ENCODE measurements at places on chromosomes 13 and 19.

DNA sequence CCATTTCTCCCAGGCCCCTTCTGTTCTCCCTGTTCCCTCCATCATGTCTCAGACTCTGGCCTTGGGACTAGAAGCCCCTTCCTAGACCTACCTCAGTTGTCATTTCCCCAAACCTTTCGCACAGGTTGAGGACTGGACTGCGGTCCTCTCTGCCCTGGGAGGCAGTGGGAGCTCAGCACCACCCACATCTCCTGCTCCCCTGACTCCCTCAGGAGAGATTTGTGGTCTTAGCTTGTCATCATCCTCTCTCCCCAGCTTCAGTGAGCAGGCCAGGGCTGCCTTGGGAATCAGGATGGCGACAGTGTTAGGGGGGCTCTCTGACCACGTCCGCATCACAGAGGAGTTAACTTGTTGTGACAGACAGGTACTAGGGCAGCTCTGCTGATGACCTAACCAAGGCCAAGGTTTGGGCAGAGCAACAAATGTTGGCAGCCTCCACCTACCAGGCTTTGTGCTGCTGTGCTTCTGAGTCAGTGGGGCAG lies 25.6 kb upstream of the RNF17 start:
- DNase-seq: no peak

DNA sequence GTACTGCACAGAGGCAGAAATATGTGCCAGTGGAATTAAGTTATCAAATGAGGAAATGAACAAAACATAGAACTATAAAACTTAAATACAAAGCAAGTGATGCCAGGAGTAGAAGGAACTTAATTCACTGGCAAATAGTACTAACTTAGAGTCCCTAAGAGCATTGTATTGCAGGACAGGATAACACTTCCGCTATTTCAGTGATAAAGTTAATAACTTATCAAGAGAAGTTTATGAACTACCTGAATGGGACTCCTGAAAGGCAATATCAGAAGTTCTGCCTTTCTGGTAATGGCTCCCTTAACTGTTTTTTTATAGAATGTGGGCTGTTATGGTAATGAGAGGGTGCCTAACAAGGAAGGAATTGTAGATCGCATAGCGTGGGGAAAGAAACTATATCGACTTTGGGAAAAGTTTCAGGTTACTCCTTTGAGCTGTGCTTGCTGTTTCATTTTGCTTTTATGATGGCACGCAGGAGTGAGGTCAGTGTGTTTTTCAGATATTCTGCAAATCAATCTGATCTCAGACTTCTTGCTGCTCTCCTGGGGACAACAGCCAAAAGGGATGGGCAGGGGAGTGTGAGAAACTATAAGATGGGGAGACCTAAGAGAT lies 95.3 kb upstream of the MLNR start:
- no peak for DNase-seq

DNA sequence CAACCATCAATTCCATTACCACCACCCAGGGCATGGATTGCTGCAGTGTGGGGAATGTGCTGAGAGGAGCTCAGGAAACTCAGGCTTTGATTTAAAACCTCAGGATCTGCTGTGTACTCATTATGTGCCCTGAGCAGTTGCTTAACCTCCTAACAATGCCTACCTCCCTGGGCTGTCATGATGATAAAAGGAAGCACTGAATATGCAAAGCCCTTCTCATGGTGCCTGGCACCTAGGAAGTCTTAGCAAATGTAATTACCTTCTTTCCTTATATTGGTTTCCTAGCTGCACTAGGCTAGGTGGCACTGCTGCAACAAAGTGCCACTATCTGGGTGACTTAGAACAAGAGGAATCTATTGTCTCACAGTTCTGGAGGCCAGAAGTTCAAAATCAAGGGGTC lies 62.2 kb downstream of the KCTD12 start:
- DNase-seq: peak; percentile 25

- no peak for DNase-seq
Observed at GRCh38 chr13:74452176-74452575, 318.0 kb upstream of the KLF12 start.

DNA sequence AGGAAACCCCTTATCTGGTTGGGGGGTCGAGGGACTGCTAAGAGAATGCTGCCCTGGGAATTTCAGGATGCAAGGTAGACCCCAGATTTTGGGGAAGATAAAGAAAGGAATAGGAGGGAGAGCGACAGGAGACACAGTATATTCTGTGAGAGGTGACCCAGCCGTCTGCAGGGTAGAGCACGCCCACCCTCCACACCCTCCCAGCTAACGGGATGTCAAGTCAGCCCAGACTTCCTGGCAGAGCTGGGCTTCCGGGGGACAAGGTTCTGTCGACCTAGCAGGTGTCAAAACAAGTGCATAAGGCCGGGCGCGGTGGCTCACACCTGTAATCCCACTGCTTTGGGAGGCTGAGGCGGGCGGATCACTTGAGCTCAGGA lies 695 bp upstream of the PRR36 start:
- DNase-seq: no peak

DNA sequence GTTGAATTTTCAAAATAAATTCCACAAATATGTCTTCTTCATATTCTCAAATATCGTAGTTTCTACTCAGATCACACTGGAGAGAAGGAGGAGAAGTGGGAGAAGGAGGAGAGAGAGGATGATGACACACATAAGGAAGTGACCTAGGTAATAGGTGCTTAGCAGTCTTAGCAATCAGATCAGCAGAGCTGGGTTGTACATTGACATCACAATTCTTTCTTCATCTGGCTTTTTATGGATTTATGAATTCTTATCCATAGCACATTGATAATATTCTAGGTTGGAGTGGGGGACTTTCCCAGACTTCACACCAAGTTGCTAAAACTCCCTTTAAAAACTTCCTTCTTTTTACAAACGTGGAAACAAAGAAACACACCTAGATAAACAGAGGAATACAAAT lies 86.9 kb downstream of the FGF9 start:
- no peak for DNase-seq

DNA sequence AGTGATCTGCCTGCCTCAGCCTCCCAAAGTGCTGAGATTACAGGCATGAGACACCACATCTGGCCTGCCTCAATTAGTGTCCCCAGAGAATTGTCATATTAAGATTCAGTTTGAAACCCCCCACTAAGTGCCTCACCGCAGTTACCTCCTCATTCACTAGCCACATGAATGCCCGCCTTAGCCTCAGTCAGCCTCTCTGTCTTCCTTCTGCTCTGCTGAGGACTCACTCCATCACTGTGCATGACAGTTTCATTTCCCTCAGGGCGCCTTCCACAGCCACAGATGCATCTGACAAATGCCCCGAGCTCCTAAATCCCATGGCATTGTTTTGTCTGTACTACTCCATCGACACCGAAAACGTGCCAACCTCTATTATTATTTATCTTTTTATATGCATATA lies 23.3 kb downstream of the MIPEP start:
- DNase-seq: no peak

GRCh38 chr13:105365831-105366230 lies 1169.6 kb downstream of the EFNB2 start:
- DNase-seq: no peak

DNA sequence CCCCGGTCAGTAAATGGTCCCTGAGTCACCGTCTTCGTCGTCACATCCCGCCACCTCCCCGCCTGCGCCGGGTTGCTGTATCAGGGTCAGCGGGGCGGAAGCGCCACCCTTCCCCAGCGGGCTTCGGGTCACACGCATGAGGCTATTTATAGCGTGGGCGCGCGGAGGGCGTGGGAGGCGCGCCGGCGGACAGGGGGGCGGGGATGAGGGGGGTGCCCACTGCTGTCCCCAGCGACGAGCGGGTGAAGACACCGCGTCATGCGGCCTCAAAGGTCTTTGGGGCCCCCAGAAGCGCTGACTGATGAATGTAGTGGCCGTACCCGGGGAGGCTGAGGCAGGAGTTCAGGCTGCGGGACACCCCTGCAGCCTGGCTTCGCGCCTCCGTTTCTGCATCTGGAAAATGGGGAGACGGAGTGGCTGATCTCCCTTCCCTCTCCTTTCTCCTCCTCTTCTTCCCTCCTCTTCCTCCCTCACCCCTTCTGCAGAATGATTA lies 7.9 kb downstream of the UNC13A start:
- DNase-seq: peak; percentile 67

DNA sequence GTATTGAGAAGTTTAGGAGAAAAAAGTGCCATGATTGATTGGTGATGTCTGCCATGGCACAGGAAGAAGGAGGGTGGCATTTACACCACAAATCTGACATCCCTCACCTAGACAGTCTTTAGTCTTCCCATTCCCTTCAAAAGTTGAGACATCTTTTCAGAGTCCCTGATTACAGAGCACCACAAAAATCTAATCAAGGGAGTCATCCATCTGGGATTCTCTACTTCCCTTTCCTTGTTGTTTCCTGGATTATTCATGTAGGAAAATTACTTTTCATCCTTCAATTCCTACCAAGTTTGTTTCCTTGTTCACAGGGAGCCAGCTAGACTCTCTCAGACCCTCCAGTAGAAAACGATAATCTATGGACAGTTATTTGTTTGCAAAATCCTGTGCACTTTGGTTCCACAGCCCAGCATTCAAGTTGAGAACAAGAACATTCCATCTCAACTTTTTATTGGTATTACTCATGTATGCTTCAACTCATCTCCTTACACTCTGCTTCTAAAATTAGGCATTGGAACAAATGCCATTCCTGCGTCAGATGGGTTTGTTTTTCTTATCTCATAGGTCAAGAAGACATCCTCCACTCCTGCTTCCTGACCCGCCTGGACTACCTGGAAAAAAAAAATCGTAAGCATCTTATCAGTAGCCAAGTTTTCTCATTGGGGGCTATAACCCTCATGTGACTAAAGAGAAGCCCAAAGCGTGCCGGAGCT lies 259.9 kb downstream of the FOXO1 start:
- no peak for DNase-seq

DNA sequence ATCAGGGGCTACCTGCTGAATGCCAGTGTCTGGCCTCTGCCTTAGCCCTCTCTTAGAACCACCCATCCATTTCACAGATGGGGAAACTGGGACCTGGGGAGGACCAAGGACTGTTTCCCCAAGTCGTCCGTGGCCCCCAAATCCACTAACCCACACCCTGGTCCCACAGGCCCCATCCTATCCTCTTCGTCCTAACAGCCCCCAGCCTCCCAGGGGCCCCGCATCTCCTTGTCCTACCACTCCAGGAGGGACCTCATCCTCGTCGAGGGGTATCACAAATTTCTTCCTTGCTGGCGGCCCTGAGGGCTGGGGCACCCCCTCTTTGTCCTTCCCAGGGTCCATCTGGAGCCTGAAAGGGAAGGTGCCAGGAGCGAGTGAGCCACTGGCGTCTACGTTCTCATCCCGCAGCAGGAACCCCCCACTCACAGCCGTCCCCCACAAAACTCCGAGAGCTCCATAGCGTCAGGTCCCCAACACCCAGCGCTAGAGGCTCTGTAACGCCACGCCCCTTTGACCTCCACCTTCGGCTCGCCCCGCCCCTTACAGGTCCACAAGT lies 606 bp downstream of the ERCC1 start:
- DNase-seq: no peak

DNA sequence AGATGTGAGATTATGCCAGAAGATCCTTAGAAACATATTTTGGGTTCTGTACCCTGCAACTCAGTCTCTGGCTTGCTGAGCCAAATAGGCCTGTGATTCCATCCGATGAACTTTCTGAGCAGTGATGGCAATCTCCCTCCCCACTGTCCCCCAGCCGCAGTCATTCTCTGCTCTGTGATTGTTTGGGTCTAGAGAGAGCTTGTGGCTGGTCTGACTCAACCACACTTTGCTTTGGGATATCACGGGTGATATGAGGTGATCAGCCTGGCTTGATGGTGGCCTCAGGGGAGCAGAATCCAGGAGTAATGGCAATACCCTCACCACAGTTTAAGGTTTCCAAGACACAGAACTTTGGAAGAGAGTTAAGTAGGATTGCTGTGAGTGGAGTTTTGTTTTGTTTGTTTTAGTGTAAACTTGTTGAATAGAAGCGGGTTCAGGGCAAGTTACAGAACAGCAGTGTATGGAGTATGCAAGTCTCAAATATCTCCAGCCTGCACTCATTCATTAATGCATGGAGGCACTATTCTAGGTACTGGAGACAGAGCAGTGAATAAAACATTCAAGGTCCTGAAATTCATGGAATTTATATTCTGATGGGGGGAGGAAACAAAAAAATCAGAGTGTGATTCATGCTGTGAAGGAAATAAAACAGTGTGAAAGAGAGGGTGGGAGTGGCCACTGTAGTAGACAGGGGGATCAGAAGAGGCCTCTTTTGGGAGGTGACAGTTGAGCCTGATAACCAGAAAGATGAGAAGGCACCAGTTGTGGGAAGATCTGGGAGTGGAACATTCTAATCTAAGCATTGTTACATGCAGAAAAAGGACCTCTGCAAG lies 5.3 kb downstream of the SAMD4B start:
- no peak for DNase-seq

- no peak for DNase-seq
Observed at GRCh38 chr19:36183245-36183628, 31.0 kb upstream of the COX7A1 start.

DNA sequence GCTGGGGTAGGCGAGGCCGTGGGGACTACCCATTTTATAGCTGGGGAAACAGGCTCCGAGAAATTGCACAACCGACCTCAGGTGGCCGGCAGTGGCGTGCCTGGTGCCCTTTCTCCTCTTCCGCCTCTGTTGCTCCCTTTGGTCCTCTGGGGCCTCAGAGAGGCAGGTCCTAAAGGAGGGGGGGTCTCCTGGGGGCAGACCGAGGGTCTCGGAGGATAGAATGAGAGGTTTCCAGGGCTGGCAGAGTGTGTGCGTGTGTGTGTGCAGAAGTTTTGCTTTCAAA lies 11.3 kb downstream of the STX10 start:
- no peak for DNase-seq

- no peak for DNase-seq
Observed at GRCh38 chr13:40355126-40355724, 311.2 kb downstream of the FOXO1 start.

DNA sequence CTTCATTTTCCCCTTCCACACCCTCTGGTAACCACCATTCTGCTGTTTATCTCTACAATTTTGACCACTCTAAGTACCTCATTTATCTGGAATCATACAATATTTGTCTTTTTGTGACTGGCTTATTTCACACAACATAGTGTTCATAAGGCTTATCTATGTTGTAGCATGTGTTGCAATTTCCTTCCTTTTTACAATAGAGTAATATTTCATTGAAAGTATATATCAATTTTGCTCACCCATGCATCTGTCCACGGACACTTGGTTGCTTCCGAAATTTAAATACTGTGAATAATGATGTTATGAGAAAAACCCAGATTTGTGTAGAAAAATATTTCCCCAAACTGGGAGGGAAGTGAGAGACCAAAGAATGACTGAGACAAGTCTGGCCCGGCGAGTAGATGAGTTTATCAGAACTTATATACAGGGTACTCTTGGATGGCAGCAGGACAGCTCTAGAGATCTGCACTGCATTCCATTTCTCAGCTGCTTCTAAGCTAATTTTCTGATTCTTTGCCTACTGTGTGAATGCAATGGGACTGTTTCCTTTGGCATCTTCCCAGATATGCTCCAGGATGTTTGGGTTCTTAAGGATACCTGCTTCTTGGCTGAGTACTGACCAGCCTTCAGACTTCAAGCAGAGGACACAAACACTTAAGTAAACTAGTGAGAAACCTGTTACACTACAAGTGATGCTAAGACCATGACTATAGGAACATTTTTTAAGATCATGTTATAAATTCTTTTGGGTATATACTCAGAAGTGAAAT lies 834.0 kb upstream of the PCDH9 start:
- no peak for DNase-seq

- DNase-seq: no peak
Observed at GRCh38 chr13:60463787-60464186, 66.8 kb downstream of the TDRD3 start.

- DNase-seq: no peak
Observed at GRCh38 chr13:28716511-28716910, 2.3 kb downstream of the SLC46A3 start.

GRCh38 chr13:53167561-53167960 lies 138.9 kb downstream of the OLFM4 start:
- no peak for DNase-seq

- no peak for DNase-seq
Observed at GRCh38 chr19:17411801-17412200, 6.4 kb upstream of the BST2 start.
